CD4-positive, alpha-beta T cell treated with Interleukin-15 for 4 hours (primary cell): ENCODE measurements at places on chromosomes 11 and 22.

DNA sequence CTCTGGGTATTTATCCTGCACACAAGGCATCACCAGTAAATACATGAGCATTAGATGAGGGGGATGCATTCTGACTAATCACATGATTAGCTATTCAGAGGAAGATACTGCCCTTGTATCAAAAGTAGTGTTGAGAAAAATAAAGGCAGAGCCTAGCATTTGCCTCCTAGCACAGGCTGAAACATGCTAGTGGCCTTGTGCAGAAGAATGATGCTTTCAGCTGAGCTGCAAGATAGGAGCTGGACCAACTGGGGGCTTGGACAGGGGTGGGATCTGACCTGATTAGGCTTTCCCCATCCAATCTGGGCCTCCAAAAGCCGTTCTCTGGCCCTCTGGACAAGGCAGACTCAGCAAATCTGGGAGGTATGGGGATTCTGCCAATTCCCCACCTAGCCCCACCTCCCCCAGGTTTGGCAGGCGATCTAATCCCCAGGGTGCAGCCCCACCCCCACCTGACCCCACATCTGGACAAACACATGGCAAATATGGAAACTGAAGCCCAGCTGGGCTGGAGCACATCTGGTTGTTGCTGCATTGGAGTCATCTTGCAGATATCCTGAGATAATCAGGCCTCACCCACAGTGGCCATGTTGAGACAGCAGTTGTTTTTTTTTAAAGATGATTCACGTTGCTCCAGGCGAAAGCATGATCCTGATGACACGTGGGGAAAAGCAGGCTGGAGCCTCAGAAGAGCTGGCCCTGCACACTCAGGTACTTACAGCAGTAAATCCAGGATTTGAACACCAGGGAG lies 4.4 kb upstream of the MISFA start:
- DNase-seq, result no peak

GRCh38 chr11:45730014-45730413 lies 64.6 kb upstream of the CHST1 start:
- no peak for DNase-seq

DNA sequence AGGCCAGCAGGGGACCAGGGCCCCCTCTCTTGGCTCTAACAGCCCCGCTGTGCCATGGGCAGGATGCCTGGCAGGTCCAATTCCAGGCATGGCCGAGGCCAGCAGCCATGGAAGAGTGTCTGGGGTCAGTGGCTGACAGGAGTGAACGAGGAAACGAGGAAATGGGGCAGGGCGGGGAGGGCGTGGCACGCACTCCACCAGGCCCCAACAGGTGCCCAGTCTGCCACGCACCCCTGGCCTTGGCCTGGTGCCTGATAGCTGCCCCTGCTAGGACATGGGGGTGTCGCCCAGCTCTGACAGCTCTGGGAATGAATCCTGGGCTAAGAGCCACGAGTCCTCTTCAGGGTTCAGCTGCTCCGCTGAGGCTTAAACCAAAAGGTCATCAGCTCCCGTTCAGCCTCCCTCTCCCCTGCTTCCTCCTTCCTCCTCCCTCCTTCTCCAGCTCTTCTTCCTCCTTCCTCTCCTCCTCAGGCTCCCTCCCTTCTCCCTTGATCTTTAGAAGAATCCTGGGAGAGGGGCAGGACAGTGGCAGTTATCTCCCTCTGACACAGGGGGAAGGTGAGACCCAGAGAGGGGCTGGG lies 11.5 kb upstream of the TBC1D22A start:
- no peak for DNase-seq

DNA sequence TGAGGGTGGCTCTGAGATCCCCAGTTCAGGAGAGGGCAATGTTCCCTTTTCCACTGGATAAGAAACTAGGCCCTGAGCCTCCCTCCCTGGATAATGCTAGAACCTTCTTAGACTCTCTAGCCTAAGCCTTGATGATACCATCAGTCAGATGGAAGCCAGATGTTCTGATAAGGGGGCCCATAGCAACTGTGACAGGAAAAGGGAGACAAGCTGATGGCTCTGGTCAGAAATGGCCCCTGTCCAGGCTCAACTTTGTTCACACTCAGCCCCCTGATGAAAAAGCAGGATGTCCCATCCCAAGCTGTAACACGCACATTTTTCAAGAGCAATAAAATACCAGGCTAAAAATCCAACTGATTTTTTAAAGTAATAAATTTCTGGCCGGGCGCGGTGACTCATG lies 7.2 kb upstream of the OAF start:
- DNase-seq, result no peak

- DNase-seq, result no peak
Observed at GRCh38 chr11:77470504-77470903, 3.4 kb downstream of the PAK1 start.

- no peak for DNase-seq
Observed at GRCh38 chr11:62295504-62295903, 3.4 kb downstream of the SCGB1D4 start.

- no peak for DNase-seq
Observed at GRCh38 chr11:35919244-35919643, 24.6 kb upstream of the LDLRAD3 start.

- no peak for DNase-seq
Observed at GRCh38 chr11:66782726-66783125, 53.7 kb upstream of the SPTBN2 start.

DNA sequence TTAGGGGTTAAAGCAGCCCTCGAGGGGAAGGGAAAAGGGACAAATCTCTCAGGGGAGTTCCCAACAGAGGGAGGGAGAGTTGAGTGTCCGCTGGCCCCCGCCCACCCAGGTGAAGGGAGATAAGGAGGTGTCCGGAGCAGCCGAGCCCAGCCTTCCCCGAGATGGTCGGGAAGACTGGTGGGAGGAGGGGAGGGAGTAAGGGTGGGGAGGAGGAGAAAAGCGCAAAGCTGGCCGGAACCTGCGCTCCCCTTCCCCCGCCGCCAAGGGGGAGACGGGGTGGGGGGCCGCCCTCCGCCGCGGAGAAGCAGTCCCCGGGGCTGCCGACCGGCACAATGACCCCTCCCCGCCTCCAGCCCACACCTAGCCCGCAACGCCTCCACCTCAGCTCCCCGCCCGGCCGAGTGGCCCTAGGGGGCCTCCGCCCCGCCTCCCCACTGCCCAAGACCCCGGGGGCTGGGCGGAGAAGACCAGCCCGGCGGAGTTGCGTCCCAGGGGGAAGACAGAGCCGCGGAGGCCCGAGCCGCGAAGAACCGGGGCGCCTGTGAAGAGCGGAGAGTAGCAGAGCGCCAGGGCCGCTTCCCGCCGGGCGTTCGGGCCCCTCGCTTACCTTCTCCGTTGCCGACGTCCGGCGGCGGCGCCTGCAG lies 479 bp downstream of the RSF1 start:
- peak; percentile 19 for DNase-seq

DNA sequence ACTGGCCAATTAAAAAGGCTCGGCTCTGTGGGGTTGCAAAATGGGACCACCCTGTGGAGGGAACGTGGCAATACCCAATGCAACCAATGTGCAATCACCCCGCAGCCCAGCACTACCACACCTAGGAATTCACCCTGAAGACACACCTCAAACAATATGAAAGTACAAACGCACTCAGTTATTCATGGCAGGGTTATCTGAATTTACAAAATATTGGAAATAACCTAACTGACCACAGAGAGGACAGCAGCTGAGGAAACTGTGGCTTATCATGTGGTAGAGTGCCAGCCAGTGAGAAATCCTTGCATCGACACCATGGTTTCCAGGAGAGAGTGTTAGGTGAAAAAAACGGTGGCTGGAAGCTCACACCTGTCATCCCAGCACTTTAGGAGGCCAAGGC lies 18.7 kb downstream of the ALG12 start:
- DNase-seq, result no peak

DNA sequence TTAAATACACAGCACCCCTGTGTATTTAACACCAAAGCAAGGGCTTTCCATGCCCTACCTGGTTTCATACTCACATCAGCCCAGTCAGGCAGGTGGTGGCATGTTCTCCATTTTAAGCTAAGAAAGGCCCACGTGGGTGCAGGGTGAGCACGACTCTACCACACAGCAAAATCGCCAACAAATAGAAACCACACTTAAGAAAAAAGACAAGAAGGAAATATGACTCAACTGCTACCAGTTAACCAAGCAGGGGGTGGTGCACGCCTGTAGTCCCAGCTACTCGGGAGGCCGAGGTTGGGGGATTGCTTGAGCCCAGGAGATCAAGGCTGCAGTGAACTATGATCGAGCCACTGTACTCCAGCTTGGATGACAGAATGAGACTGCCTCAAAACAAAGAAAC lies 35.2 kb upstream of the TFIP11 start:
- DNase-seq, result peak; percentile 29

DNA sequence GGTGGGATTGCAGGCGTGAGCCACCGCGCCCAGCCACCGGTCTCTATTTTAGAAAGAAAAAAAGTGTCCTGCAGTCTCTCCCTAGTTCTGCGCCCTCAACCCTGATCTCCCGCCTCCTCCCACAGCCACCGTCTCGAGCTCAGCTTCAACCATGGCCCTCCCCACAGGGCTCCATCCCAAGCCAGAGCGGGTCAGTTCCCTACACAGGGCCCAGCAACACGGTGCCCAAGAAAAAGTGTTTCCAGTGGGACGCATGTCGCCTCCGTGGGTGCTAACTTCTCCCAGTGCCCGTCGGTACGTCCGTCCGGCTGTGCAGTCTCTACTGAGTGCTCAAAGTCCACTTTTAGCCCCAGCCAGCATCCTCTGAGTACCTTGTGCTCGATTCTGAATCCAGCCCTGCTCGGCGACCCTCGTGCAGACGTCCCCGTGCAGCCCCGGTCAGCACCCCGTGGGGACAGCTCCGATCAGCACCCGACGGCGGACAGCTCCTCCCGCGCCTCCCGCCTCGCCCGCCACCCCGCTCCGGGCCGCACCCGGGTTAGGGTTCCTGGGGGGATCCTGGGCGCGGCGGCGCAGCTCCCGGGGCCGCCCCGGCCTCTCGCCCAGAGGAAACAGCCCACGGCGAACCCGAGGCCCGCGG lies 657 bp upstream of the MAPK8IP2 start:
- peak; percentile 44 for DNase-seq

DNA sequence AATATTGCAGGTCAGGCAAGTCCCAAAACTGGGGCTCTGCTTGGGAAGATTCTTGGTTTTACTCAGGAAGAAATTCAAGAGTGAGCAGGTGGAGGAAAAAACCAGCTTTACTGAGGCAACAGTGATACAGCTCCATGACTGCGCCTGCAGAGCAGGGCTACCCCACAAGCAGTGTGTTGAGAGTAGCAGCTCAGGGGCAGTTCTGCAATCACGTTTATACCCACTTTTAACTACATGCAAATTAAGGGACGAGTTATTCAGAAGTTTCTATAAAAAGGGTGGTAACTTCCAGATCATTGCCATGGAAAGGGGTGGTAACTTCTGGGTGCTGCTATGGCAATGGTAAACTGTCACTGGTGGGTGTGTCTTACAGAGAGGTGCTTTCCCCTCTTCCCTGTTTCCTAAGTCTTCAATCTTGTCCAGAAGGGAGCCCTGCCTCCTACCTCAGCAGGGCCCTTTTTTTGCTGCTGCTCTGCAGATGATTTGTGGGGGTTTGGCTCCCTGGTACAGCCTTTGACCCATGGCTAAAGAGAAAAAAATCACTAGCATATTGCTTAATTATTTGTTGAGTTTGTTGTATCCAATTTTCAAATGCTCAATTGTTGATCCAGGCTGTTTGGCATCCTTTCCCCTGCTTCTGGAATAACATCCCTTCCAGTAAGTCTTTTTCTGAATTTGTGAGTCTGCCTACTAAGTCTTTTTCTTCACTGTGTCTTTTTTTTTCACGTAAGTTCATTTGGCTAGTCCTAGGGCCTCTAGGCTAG lies 30.0 kb upstream of the ME3 start:
- no peak for DNase-seq

DNA sequence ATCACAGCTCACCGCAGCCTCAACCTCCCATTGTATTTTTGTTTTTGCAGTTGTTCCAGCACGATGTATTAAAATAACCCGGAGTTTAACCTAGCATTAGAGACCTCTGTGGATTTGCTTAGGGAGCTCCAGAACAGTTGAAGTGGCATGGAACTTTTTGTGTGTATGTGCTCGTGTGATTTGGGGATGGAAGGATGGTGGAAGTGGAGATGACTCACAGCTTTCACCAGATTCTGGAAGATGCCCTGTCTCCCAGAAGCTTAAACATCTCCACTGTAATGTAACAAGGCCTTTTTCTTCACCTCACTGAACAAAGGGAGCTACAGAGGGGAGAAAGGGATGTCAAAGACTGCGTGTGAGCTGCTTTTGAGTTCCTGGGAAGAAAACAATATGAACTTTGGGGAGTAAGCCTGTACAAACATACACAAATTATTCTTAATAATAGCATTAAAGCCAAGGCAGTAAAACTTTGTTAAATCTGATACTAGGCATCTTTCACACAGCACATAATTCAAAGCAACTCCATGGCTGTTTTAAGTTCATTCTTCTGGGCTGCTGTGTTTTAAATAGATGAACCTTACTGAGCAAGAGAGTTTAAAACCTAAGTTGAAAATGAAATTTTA lies 226.4 kb downstream of the ADAMTS15 start:
- no peak for DNase-seq

GRCh38 chr11:75344761-75345454 lies 6.6 kb downstream of the ARRB1 start:
- no peak for DNase-seq

DNA sequence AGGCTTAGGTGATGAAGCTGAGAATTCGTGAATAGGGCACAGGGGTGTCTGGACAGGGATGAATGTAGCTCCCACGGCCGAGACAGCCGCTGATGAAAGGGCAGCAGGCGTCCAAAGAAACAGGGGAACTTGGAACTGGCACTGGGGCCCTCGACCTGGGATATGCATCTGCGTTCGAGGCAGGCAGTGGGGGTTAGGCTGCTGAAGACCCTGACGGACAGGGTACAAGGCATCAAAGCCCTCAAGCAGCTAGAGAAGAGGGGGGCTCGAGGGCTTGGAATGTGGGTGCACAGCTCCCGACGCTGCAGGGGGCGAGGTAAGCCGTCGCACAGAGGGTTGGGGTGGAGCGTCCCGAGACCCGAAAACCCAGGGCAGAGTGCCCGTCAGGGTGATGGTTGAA lies 6.9 kb upstream of the SYT8 start:
- no peak for DNase-seq

DNA sequence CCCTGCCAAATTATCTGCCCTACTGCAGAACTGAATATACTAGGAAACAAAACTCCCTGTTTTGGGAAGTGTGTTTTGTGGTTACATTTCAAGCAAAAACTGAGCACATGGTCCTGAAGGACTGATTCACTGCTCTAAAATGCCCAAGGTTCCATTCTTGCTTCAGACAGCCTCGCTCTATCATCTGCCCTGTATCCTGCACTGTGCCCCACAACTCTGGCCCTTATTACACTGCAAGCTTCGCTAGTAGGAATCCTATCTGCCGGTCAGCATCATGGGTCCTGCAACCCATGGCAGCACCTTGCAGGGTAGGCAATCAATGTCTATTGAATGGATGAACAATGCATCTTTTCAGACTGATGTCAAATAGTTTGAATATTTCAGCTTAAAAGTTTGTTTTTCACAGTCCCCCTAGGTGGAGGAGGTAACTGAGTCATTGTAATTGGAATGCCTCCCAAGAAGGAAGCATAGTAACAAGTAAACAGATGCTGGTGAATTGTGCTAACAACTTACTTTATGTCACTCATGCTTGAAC lies 21.3 kb downstream of the LAYN start:
- no peak for DNase-seq

GRCh38 chr22:48494256-48494967 lies 1333.3 kb downstream of the BRD1 start:
- DNase-seq, result no peak

- DNase-seq, result no peak
Observed at GRCh38 chr11:65288706-65289536, 25.7 kb upstream of the CDC42EP2 start.

- peak; percentile 56 for DNase-seq
Observed at GRCh38 chr11:71977743-71978418, 20.8 kb upstream of the IL18BP start.

- DNase-seq, result no peak
Observed at GRCh38 chr22:43541022-43541421, 129.2 kb downstream of the MPPED1 start.
